ENCODE measurements at places on chromosomes 5 and 9. TPM values are rescaled to one million over a fixed set of nuclear protein-coding genes. Genes with fewer than 3 reads are reported as not detected.
A peak's percentile ranks its signal among the peaks of the same experiment; 100 is the strongest.

The PTGR1 gene
- total RNA-seq, result not detected

The ZBED3 gene
- 0.12 TPM for total RNA-seq

The FOXI1 gene
- total RNA-seq, result 0.64 TPM

GRCh38 chr5:9898319-9898718 lies 268.2 kb upstream of the TAS2R1 start:
- H3K36me3 ChIP-seq, result no peaks in the 10 kb centered on the region
- H3K27me3 ChIP-seq, result no peaks in the 10 kb centered on the region
- H3K4me3 ChIP-seq, result no peak overlapping the region
- no peak overlapping the region for H3K27ac ChIP-seq
- no peak for DNase-seq

DNA sequence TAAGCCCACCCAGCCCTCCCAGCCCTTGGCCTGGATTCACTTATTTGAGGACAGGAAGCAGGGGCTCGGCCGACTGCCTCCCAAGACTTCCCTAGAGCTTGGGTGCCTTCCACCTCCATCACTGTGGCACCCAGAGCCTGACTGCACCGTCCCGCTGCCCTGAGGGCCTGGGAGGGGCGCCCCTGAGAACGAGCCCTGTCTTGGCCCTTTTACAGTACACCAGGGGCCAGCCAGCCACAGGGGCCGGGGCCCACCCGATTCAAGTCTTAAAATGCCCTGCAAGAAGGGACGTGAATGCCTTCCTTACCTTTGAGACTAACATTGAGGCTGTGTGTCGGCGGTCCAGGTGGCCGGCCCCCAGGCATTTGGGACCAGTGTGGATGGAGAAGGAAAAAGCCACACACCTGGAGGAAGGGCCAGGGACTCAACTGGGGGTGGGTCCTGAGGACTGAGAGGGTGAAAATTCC lies 16.8 kb downstream of the FAM78A start:
- H3K36me3 ChIP-seq, result peaks cover 7% of the 10 kb centered on the region
- H3K4me3 ChIP-seq, result no peak overlapping the region
- DNase-seq, result no peak
- H3K4me1 ChIP-seq, result peaks cover 45% of the 10 kb centered on the region
- H3K27me3 ChIP-seq, result no peaks in the 10 kb centered on the region

The MEIKIN gene
- not detected for total RNA-seq

The CD14 gene
- total RNA-seq, result 0.92 TPM

GRCh38 chr9:116674210-116674980 lies 12.7 kb upstream of the TRIM32 start:
- H3K4me3 ChIP-seq, result no peak overlapping the region
- H3K4me1 ChIP-seq, result no peaks in the 10 kb centered on the region
- H3K27me3 ChIP-seq, result peaks cover under 1% of the 10 kb centered on the region
- peaks cover 5% of the 10 kb centered on the region for H3K36me3 ChIP-seq

- peaks cover 30% of the 10 kb centered on the region for H3K27me3 ChIP-seq
- no peaks in the 10 kb centered on the region for H3K36me3 ChIP-seq
- H3K4me3 ChIP-seq, result no peak overlapping the region
- no peak for DNase-seq
- H3K27ac ChIP-seq, result no peak overlapping the region
These were observed 255.4 kb downstream of the GRIA1 start for GRCh38 chr5:153745778-153746395.

- peaks cover 33% of the 10 kb centered on the region for H3K4me1 ChIP-seq
- no peaks in the 10 kb centered on the region for H3K27me3 ChIP-seq
- H3K27ac ChIP-seq, result no peak overlapping the region
- H3K36me3 ChIP-seq, result peaks cover 26% of the 10 kb centered on the region
- no peak overlapping the region for H3K4me3 ChIP-seq
- no peak for DNase-seq
These were observed 15.3 kb downstream of the HNRNPH1 start for GRCh38 chr5:179608131-179608581.

GRCh38 chr9:14269916-14270315 lies 44.0 kb downstream of the NFIB start:
- peaks cover 2% of the 10 kb centered on the region for H3K4me1 ChIP-seq
- no peak for DNase-seq
- H3K27ac ChIP-seq, result no peak overlapping the region

GRCh38 chr5:154107756-154108155 lies 69.0 kb downstream of the MFAP3 start:
- no peak overlapping the region for H3K27ac ChIP-seq
- H3K4me3 ChIP-seq, result no peak overlapping the region
- H3K4me1 ChIP-seq, result peaks cover 5% of the 10 kb centered on the region
- peaks cover 11% of the 10 kb centered on the region for H3K27me3 ChIP-seq
- no peaks in the 10 kb centered on the region for H3K36me3 ChIP-seq
- no peak for DNase-seq

DNA sequence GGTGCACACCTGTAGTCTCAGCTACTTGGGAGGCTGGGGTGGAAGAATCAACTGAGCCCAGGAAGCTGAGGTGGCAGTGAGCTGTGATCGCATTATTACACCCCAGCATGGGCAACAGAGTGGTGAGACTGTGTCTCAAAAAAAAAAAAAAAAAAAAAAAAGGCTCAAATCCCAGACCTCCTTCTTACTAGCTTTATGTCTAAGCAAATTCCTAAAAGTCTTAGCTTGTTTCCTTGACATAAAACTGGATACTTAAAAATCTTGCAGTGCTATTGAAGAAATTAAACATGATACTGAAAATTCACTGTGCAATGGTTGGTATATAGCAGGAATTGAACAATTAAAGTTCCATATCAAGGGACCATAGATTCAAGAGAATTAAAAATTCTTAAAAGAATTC lies 45.0 kb downstream of the PCDHGC5 start:
- H3K4me1 ChIP-seq, result peaks cover 5% of the 10 kb centered on the region
- no peak overlapping the region for H3K4me3 ChIP-seq
- H3K27me3 ChIP-seq, result no peaks in the 10 kb centered on the region
- no peak for DNase-seq

GRCh38 chr5:44051591-44051990 lies 337.6 kb downstream of the FGF10 start:
- H3K36me3 ChIP-seq, result no peaks in the 10 kb centered on the region
- no peak overlapping the region for H3K4me3 ChIP-seq
- DNase-seq, result no peak

The SPINK4 gene
- not detected for total RNA-seq

The SLC34A3 gene
- not detected for total RNA-seq

The BDP1 gene
- 32.1 TPM for total RNA-seq

GRCh38 chr5:149627070-149627469 lies 45.8 kb downstream of the ARHGEF37 start:
- no peaks in the 10 kb centered on the region for H3K4me1 ChIP-seq
- H3K4me3 ChIP-seq, result no peak overlapping the region
- DNase-seq, result no peak
- no peak overlapping the region for H3K27ac ChIP-seq

DNA sequence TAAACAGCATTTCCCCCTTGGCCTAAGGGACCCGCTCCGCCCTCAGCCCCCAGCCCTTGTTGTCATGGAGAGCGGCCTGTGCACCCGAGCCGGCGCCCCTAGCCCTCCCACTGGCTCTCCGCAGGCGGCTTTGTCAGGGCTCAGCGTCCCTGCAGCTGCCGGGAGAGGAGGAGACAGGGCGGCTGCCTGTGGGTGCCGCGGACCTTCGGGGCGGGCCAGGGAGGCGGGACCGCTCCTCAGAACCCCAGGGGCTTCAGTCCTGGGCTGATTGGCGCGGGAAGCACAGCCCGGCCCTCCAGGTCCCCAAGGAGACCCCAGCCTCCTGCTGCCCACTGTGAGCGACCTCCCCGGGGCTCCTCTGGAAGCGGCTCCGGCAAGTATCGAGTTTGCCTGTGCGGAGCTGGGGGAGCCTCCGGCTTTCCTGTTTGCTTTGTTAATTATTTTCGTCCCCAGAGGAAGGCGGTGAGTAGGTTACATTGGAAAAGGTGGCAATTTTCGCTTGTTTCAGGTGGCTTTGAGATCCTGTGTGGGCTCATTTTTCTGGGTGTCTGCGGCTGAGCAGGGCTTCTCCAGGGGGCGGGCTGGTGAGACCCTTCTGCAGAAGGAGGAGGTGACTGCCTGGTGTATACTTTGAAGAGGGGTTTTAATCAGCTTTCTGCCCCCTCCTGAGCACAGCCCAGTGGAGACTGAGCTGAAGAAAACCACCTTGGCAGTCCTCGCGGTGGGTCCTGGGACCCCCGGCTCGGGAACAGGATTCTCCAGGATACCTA lies at the start of gene FGD3:
Gene FGD3 (plus strand): TSS at position 256 of the 770 bp plus-strand sequence. CDS start 28,734 bp downstream, outside the sequence.
- peaks cover 20% of the 10 kb centered on the region for H3K4me1 ChIP-seq
- peak within 1 kb of the TSS; percentile 47 for H3K4me3 ChIP-seq
- no peak for DNase-seq
- H3K36me3 ChIP-seq, result peaks cover 7% of the 10 kb centered on the region
- H3K27me3 ChIP-seq, result peaks cover 7% of the 10 kb centered on the region

GRCh38 chr5:140358738-140359310 lies 1.2 kb upstream of the SLC4A9 start:
- no peaks in the 10 kb centered on the region for H3K36me3 ChIP-seq
- DNase-seq, result peak; percentile 49
- H3K4me3 ChIP-seq, result no peak overlapping the region
- H3K4me1 ChIP-seq, result peaks cover 15% of the 10 kb centered on the region

The OR1L4 gene
- not detected for total RNA-seq

The PCDHA1 gene
- not detected for total RNA-seq

The DMGDH gene
- total RNA-seq, result 1.3 TPM

DNA sequence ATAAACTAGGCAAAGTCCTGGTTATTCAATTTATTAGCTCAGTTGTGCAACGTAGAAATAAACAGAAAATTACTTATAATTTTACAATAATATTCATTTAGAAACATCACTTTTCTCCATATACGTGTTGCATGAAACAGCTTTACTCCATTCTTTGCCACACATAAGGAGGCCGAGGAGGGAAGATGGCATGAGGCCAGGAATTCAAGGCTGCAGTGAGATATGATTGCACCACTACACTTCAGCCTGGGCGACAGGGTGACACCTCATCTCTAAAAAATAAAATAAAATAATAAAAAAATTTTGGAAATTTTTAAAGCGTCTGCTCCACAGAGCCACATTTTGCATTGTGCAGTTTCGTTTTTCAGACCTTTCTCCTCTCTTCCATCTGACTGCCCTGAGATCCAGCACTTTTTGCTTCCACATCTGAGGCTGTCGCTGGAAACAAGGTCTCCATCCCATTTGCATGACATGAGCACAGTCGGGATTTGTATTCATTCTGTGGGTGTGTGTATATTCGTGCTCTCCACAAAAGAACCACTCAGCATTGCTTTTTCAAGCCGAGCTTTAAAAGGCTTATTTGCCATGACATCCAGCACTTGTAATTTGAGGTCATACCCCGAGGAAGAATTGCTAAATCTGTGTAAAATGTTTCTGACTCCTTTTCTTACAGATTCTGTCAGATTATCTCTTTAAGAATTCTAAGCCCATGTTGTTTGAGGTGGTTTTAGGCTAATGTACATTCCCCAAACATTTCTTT lies 98.6 kb upstream of the MSX2 start:
- H3K36me3 ChIP-seq, result no peaks in the 10 kb centered on the region
- no peak overlapping the region for H3K4me3 ChIP-seq
- no peak for DNase-seq
- no peak overlapping the region for H3K27ac ChIP-seq

DNA sequence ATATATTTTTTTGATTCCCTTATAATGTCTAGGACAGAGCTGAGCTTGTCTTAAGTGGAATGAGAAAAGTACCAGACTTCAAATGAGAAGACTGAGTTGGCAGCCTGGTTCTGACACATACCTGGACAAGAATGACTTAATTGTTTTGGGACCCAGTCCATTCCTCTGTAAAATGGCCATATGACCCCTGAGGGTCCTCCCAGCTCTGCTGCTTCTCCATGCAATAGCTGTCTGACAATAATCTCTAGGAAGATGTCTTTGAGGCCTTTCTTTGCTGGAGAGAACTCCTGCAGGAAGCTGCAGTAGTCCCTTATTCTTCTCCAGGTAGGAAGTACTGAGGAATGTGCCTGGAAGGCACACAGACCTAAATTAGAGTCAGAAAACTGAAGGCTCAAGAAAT lies 55.9 kb upstream of the SLIT3 start:
- no peak overlapping the region for H3K4me3 ChIP-seq
- H3K27me3 ChIP-seq, result peaks cover 44% of the 10 kb centered on the region
- H3K4me1 ChIP-seq, result no peaks in the 10 kb centered on the region
- no peak for DNase-seq
- H3K36me3 ChIP-seq, result no peaks in the 10 kb centered on the region
- no peak overlapping the region for H3K27ac ChIP-seq

The SLC6A18 gene
- not detected for total RNA-seq

GRCh38 chr5:177100714-177101121 lies 14.0 kb downstream of the FGFR4 start:
- no peaks in the 10 kb centered on the region for H3K27me3 ChIP-seq
- H3K36me3 ChIP-seq, result no peaks in the 10 kb centered on the region
- no peak overlapping the region for H3K27ac ChIP-seq
- no peaks in the 10 kb centered on the region for H3K4me1 ChIP-seq
- no peak overlapping the region for H3K4me3 ChIP-seq

The NTRK2 gene
- total RNA-seq, result 2.4 TPM

DNA sequence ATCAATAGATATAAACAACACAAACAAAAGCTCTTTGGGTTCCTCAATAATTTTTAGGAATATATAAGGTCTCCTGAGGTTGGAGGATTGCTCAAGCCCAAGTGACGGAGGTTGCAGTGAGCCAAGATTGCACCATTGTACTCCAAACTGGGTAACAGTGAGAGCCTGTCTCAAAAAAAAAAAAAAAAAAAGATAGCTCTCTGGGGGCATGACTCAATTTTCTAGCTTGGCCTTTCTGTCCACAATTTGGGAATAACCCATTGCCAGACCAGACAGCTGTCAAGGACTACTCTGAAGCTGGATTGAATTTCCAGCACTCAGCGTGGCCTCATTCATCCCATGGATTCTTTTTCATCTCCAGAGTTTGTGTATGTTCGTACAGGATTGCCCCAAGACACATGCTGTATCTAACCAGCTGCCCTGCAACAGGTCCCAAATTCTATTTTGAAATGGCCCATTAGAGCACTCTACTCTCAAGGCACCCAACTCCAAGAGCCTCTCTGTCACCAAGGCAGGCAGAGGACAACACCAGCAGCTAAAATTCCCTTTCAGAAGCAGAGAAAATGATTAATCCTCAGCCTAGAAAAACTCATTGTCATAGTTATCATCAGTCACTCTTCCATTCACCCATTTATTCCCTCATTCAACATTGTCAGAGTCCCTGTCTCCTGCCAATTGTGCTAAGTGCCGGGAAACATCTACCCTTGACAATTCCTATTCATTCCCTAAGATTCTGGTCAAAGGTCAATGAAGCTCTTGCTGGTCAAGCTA lies 8.7 kb downstream of the FAM193B start:
- peaks cover 30% of the 10 kb centered on the region for H3K4me1 ChIP-seq
- H3K27ac ChIP-seq, result peak overlapping the region; percentile 12
- H3K36me3 ChIP-seq, result peaks cover 8% of the 10 kb centered on the region

GRCh38 chr5:67059744-67060490 lies 136.7 kb downstream of the CD180 start:
- no peak overlapping the region for H3K4me3 ChIP-seq
- H3K27me3 ChIP-seq, result no peaks in the 10 kb centered on the region
- H3K27ac ChIP-seq, result no peak overlapping the region
- no peak for DNase-seq

The FGF1 gene
- total RNA-seq, result not detected

DNA sequence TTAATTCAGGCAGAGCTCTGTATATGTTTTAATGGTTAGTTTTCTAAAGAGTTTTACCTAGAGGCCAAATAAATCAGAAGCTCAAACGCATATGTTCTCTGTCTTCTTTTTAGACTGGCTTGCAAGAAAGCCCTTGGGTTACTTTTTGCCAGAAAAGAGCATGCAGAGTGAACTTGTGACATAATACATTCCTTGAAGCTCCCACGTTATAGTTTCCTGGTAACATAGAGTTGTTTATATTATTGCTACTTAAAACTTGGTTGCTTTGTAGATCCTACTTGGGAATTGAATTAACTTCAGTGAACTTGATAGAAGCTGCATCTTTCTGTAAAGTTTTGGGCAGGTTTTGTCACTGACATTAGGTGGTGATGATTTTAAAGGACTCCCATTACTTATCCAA lies 102.9 kb downstream of the C9orf152 start:
- DNase-seq, result no peak
- H3K4me1 ChIP-seq, result no peaks in the 10 kb centered on the region
- no peak overlapping the region for H3K27ac ChIP-seq
- no peaks in the 10 kb centered on the region for H3K27me3 ChIP-seq
- no peak overlapping the region for H3K4me3 ChIP-seq

Measured in natural killer cell treated with Interleukin-12 subunit alpha and Interleukin-12 subunit beta and Interleukin-15 and Interleukin-18, amount 100 ng/mL, for 72 hours (primary cell).